ENCODE measurements at places on chromosomes 3 and 15.

GRCh38 chr15:62462268-62462667, 297.2 kb upstream of the C2CD4B start:
- no peak for DNase-seq

DNA sequence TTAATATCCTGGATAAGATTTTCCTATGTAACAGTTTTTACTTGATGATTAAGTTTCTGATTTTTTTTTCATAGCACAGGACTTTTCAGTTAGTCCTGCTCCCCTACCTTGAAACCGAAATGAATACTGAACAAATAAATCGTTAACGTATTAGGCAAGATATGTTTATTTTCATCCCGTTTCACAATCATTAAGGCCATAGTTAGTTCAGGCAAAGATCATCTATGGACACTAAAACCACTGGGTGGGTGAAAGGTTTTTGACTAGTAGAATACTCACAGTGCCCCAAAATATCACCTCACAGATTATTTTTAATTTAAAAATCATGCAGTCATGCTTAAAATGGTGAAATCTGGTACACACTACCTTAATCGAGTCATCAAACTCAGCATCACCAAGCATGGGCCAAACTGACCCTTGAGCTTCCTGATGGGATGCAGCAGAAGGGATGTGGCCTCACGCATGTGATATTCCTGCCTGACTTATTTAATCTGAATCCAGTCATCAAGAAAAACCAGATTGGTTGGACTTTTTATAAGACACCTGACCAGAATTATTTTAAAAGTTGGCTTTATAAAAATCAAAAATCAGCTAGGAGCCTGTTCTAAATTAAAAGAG, 365.0 kb downstream of the LPP start:
- DNase-seq: no peak

GRCh38 chr3:100865442-100865841, 127.8 kb downstream of the ABI3BP start:
- DNase-seq: no peak

DNA sequence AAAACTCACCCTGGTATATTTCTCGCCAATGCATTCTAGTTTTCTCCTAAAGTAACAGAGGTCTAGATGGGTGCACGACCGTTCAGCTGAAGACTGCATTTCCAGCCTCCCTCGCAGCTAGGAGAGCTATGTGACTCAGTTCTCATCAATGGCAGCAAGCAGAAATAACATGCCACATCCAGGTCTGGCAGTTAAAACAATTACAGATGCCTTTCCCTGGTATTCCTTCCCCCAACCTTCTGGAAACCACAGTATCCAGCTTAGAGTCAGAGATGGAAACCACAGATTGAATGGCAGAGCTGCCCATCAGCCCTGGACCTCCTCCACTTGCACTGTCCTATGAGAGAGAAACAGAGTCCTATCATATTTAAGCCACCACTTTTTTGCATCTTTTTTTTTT, 4.8 kb downstream of the HAPLN3 start:
- no peak for DNase-seq

GRCh38 chr15:30973379-30973778, 18.0 kb downstream of the MTMR10 start:
- DNase-seq: no peak

DNA sequence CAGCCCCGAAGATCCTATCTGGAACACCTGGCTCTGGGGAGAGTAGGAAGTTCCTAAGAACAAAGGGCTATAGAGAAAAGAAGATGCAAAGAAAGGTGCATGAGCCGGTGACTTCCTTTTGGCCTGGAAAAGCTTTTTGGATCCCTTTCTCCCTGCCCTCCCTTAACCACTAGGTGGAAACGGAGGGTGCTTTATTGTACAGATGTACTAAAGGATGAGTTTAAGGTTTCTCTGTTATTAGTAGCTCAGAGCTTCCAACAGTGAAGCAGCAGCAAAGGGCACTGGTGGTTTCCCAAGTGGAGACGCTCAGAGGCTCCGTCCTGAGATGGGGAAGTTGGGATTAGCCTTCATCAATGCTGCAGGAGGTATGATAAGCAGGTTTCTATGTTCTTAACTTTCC, 5.9 kb upstream of the ADGRG7 start:
- no peak for DNase-seq

- DNase-seq: no peak
Observed at GRCh38 chr3:152836269-152836668, 1.3 kb downstream of the P2RY1 start.

GRCh38 chr3:10762611-10763247, 53.3 kb upstream of the SLC6A11 start:
- no peak for DNase-seq

DNA sequence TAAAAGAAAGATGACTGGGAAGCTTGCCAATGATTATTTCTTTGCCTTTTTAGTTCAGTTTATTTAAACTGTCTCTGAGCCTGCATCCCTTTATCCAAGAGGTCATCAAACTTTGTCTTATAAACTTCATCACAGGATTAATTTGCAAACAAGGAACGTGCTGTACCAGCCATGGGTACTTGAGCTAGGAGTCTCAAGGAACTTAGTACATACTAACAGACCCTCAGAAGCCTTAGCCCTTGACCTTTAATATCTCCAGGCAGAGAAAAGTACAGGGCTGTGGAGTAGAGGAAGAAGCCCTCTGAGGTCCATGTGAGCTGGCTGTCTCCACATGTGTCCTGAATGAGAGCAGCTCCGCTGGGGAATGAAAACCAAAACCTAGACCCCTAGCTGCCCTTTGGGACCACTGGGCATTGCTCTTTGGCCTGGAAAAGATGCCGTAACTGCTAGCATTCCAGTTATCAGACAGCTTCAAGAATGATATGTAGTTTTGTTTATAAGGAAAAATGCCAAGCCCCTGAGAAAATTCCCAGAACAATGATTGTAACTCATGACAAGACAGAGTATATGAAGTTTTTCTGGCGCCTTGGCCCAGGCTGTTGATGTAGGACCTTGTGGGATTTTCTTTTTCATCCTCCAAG, 92.1 kb downstream of the ASB7 start:
- DNase-seq: no peak

- DNase-seq: no peak
Observed at GRCh38 chr3:25291481-25291905, 136.6 kb upstream of the RARB start.

DNA sequence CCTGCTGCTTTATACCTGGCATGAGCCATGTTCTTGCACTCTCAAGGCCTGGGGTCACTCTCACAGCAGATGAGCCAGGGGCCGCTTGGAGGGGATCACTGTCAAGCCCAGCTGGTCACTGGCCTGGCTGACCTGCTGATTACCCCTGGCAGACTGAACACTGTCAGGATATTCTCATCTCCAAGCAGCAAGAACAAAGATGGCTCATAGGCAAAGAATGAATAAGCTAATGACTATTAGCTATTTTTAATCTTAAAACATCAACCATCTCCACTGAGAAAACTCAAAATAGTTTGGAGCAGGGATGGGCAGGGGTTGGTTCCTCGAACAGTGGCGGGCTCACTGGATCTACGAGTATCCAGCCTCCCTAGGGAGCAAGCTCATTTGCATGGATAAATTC, 64.4 kb upstream of the ACAN start:
- DNase-seq: no peak

- DNase-seq: no peak
Observed at GRCh38 chr3:128448491-128448890, 18.2 kb downstream of the DNAJB8 start.

GRCh38 chr15:56356616-56357015, 8.6 kb upstream of the TEX9 start:
- DNase-seq: no peak

DNA sequence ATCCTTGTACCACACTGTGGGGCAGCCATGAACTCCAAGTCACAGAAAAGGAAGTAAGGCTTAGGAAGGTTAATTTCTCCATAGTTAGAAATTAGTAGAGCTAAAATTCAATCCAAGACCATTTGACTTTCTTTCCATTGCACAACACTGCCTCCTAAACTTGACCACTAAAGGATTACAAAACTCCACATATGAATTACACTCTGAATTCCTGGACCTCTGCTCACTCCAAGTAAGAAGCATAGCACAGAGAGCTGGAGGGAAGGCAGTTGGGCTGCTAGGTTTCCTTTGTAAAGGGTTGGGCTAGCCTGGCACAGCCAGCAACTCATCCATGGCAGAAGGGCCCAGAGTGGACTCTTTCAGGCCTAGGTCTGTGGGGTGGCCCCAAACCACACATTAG, 134.4 kb downstream of the MYLK start:
- no peak for DNase-seq

DNA sequence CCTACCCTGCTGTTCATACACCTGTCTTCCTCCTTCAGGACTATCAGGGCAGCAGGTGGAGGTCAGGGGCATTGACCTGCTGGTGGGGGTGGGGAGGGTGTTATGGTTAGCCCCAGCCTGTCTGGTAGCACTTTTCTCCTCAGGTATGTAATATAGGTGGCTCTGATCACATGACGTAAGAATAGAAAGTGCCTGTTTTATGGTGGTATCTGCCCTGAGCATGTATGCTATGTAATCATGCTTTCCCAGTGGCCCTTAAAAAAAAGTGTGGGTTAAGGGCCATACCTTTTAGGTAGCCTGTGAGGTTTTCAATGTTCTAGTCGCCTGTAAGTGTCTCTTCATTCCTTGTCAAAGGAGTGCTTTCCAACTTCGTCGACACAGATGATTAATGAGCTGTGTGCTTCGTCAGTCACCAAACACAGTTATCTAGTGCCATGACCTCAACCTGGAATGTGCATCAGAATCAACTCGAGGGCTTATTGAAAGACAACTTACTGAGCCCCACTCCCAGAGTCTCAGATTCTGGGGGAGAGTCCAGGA, 86.3 kb downstream of the KLHL25 start:
- DNase-seq: no peak

DNA sequence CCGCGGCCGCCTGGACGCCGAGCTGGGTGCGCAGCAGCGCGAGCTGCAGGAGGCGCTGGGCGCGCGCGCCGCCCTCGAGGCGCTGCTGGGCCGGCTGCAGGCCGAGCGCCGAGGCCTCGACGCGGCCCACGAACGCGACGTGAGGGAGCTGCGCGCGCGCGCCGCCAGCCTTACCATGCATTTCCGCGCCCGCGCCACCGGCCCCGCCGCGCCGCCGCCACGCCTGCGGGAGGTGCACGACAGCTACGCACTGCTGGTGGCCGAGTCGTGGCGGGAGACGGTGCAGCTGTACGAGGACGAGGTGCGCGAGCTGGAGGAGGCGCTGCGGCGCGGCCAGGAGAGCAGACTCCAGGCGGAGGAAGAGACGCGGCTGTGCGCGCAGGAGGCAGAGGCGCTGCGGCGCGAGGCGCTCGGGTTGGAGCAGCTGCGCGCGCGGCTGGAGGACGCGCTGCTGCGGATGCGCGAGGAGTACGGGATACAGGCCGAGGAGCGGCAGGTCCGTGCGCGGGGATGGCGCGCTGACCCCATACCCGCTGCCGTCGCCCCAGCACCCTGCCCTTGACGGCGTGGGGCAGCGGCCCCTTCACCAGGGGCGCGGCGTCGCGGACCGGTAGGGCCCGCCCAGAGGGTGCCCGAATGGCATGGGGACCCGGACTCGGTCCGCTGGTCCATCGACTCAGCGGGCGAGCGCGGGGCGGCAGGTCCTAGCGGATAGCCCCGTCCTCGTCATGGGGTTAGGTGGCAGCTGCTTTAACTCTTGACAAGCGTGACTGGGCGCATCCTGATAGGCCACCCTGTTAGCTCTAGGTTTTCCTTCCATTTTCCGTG, 848 bp downstream of the SYNM start:
- DNase-seq: no peak

DNA sequence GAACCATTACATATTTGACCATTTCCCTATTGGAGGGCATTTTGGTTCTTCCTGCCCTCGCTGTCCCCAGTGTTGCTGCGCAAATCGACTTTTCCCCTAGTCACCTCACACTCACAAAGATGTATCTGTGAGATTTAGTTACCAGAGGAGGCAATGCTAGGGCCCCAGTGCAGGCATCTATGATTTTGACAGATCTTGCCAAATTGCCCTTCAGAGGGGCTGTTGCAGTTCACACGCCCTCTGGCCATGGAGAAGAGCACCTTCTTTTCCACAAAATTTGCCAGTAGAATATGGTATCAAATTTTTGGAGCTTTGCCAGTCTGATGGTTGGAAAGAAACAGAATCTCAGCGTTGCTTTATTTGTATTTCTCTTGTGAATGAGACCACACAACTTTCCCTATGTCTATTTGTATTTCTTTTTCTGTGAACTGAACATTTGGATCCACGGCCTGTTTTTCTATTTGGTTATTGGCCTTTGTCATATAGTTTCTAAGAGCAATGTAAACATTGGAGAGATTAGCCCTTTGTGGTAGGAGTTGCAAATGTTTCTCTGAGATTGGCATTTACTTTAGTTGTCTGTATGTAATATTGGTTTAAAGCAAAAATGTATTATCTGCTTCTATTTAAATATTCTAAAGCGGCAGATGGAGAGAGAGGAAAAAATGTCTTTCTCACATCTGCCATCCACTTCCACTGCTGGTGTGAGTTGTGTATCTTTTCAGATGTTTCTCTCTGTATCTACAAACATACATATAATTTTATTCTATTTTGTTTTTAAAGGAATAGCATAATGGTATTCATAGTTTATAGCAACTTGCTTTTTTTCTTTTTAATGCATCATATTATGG, 66.1 kb downstream of the DNASE1L3 start:
- no peak for DNase-seq

DNA sequence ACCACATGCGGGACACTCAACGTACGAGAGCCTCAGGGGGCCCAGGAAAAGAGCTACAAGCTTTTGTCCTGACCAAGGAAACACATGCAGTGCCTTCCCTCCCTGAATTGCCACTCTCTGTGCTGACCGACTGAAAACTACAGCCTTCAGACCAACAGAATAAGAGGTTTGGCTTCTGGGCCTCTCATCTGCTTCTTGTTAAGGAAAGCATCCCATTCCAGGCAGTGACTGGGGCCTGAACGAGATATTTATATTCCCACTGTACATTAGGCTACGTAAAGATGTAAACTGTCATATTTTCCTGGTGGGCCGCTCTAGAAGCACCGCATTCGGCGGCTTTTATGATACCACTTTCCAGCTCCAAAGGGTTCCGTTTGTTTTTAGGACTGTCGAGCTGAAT, 208.9 kb upstream of the TPM1 start:
- no peak for DNase-seq

DNA sequence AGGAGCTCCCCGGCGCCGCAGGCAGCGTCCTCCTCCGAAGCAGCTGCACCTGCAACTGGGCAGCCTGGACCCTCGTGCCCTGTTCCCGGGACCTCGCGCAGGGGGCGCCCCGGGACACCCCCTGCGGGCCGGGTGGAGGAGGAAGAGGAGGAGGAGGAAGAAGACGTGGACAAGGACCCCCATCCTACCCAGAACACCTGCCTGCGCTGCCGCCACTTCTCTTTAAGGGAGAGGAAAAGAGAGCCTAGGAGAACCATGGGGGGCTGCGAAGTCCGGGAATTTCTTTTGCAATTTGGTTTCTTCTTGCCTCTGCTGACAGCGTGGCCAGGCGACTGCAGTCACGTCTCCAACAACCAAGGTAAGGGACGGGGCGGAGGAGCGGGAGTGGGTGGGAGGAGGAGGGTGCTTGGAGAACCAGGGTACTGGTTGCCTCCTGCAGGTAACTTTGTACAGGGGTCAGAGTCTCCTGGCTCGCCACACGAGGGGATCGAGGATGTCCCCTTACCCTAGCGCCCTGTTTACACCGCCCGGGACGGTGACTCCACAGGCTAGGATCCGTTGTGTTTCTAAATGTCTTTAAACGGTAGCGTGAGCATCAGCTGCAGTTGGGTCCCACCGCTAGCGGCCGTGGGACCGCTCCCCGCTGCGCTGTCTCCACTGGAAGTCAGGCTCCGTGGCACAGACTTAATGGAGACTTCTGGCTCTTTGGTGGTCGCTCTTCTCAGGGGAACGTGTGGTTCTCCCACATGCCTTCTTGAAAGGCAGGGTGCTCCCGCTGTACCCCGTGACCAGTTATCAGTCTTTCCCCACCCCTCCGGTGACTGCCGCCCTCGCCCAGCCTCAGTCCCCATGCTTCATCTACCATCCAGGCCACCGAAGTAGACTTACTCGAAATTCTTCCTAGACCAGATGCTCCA, 515 bp downstream of the EPHA6 start:
- DNase-seq: no peak

Measured in stimulated activated CD4-positive, alpha-beta T cell treated with anti-CD3 and anti-CD28 coated beads, Interleukin-12 subunit alpha, Interleukin-12 subunit beta, amount 100 ng/mL, for 48 hours (primary cell).